ENCODE measurements at places on chromosomes 13 and 19.

GRCh38 chr19:31144075-31144870 lies 205.0 kb downstream of the TSHZ3 start:
- no peak for DNase-seq

DNA sequence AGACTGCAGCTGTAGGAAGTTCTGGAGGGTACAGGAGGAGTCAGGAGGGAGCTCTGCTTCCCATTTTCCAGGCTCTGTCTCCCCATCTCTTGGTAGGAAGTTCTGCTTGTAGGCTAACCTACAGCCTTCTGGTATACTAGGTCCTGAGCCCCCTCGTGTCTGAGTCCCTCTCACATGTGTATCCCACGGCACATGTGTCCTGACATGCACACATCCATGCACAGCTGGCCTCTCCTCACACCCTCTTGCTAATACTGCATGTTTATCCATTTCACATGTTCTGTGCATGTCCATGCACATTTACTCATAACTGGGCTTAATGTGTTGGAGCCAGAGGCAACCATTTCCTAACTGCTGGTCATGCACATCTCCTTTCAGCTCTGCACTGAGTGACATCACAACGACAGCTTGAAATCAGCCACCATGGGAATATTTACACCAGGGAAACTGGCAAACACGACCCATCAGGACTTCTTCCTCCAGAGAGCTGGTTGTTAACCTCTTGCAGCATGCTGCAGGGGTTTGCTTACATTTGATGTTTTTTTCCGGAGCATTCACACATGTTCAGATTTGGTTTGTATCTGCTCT lies 3.0 kb downstream of the CD209 start:
- DNase-seq, result no peak

DNA sequence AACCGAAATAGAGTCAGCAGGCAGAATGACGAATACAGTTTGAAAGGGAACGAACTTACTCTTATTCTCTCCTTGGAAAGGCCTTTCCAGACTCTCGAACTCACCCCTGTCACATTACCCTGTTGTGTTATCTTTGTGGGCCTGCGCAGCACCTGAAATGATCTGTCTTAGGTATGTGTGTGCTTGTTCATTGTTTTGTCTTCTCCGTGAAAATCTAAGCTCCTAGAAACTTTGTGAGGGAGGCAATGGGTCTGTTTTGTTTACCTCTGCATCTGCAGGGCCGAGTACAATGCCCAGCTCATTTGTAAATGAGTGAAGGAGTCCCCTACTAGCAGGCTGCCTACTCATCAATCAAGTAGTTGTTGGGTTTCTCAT lies 19.6 kb downstream of the HMGB1 start:
- DNase-seq, result no peak

GRCh38 chr13:31330236-31330635 lies 130.5 kb downstream of the B3GLCT start:
- DNase-seq, result no peak

- DNase-seq, result no peak
Observed at GRCh38 chr19:58083021-58083420, 15.0 kb downstream of the ZSCAN18 start.

DNA sequence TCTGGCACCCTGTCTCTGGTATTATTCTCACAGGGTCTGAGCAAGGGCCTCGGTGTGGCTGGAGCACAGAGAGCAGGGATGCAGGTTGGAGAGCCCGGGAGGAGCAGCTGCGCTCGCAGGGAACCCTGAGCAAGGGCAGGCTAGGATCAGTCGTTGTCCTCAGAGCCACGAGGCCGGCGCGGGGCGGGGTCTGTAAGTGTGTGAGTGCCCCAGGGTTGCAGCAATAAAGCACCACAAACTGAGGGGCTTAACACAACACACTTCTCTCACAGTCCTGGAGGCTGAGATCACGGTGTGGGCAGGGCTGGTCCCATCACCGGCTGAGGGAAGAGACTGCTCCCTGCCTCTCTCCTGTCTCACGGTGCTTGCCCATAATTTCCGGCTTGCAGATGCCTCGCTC lies 38.5 kb upstream of the GGACT start:
- no peak for DNase-seq

DNA sequence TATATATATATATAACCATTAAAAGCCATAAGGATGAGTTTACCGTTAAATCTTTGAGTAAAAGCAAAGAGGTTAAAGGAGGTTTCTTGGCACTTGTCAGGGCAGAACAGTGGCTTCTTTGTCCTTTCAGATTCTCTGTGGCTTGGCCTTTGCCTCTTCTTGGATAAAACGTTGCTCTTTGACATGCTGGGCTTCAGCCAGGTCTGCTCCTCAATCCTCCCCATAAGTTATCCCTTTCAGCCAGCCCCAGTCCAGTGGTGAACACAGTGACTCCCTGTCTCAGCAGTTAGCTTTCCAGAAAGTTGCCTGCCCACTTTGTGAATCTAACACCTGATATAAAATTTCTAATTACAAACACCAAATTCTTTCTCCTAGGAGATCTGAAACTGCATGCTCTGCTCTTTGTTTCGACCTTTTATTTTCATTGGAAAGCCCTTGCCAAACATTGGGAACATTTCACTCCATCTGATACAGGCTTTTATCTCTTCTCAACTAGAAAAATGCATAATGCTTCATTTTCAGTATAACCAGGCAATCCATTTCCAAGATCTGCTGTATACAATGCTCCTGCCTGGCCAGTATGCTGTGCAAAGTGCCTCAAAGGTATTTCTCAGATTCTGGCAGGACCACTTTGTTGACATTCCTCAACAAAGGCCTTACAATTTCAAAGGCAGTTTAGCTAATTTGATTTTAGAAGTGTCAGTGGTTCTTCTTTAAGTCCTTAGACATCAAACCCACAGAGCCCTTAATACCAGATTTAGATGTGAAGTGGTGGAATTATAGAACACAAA lies 16.2 kb upstream of the MED4 start:
- DNase-seq, result no peak

- no peak for DNase-seq
Observed at GRCh38 chr13:33139184-33139583, 123.0 kb downstream of the KL start.

DNA sequence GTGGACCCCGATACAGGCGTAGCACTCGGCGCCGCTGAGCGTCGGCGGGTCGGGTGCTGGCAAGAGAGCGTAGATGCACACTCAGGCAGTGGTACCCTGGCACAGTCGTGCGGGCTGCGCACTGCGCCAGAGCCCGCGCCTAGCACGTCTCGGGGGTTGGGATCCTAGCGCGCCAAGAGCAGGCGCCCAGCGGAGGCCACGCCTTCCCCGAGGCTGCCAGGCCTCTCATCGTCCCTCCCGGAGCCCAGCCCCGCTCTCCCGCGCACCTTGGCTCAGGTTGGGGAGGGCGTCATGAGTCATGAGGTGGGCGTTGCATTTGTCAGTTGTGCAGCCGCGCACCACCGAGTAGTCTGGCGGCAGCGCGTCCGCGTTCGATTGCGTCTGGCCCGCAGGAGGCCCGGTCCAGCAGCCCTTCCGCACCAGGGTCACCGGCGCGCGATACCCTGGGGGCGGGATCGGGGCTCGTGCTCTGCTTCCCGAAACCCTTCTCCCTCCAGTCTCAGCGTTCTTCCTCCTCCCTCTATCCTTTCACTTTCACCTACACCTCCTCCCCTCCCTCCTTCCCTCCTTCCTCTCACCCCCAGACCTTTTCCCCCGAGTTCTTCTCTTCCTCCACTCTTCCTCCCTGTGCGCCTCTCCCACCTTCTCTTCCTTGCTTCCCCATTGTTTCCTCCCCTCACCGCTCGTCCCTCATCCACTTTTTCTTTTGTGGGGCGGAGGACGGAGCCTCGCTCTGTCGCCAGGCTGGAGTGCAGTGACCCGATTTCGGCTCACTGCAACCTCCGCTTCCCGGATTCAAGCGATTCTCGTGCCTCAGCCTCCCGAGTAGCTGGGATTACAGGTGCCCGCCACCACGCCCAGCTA lies 3.5 kb downstream of the LYPD5 start:
- DNase-seq, result no peak

DNA sequence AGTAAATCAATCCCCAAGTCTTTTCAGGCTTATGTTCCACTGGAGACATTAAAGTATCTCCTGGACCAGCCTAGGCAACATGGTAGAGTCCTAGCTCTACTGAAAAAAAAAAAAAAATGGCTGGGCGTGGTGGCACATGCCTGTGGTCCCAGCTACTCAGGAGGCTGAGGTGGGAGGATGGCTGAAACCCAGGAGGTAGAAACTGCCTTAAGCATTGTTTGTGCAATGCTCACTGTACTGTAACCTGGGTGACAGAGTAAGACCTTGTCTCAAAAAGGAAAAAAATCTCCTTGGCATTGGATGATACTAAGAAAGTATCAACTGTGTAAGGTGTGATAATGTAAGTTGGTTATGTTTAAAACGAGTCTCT lies 8.8 kb downstream of the KLK8 start:
- DNase-seq, result no peak
